Left ventricle myocardium superior (tissue), 1 donor: ENCODE measurements at places on chromosomes 11 and 22. TPM values are rescaled to one million over a fixed set of nuclear protein-coding genes. Genes with fewer than 3 reads are reported as not detected.

Gene CASP5
- not detected for total RNA-seq

DNA sequence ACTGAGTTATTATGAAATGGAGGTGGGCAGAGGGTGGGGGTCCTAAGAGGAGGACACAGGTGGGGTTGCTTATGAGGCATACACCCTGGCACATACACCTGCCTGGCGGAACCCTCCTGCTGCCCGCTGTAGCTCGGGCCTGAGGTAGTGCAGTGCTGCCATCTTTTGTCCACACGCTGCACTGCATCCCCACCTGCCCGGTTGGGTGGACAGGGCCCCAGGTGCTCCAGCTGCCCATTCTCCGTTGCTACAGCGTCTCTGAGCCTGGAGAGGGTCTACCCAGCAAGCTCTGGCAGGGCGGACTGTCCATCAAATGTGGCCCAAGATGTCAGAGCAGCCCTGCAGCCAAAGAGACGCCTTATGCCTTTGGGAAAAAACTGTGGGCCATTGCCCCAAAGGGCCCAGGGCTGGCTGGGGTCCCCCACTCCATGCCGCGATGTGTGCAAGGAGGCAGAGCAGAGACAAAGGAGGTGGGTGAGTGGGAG lies 131.2 kb downstream of the BUD13 start:
- DNase-seq = peak; percentile 67

Gene ARFIP2
- 15.2 TPM for total RNA-seq

GRCh38 chr22:46942799-46943785 lies 180.6 kb downstream of the TBC1D22A start:
- peak; percentile 51 for DNase-seq

- no peak for DNase-seq
These were observed 58.2 kb downstream of the PRCP start for GRCh38 chr11:82842019-82842418.

DNA sequence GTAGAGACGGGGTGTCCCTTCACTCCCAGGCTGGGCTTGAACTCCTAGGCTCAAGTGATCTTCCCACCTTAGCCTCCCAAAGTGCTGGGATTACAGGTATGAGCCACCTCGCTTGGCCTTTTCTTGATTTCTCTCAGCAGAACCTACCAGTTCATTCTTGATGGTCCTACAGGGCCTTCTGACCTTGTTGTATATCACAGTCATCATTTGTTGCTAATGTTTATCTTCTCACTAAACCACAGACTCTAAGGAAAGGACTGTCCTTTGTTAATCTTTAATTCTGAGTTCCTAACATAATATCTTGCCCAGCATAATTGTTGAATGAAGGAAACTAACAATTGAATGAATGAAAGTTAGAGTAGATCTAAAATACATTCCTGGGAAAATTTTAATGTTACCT lies 22.0 kb upstream of the ZC3H12C start:
- no peak for DNase-seq

Gene RIMBP3B
- 0.05 TPM for total RNA-seq

Gene ELFN2
- total RNA-seq = 0.05 TPM
